ENCODE measurements at places on chromosomes 16 and 17.

DNA sequence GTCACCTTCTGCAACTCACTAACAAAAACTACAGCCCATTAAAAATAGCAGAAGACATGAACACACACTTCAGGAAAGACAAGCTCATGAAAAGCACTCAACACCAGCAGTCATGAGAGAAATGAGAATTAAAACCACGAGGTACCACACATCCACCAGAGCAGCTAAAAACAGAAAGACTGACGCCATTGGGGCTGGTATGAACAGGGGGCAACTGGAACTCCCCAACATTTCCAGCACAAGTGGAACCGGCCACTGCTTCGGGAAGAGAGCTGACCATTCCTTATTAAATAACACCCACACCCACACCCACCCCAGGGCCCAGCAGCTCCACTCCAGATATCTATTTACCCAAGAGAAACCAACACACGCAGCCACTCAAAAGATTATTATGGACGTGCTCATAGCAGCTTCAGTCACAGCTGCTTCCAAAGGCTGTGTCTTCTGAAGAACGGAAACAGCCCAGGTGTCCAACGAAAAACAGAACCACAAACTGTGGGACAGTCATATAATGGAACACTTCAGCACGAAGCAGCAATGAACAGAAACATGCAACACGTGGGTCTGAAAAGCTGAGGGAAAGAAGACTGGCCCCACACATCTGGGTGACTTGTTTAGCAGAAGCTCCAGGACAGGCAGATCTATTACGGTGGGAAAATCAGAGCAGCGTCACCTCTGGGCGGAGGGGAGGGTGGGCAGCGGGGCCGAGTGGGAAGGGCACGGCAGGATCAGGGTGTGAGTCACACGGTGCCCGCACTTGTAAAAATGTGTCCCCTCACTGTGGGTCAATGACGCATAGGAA, 41.1 kb downstream of the KLHDC4 start:
- DNase-seq: no peak

GRCh38 chr17:81444610-81445339, 49.5 kb downstream of the BAHCC1 start:
- no peak for DNase-seq

- DNase-seq: no peak
These were observed 22.1 kb upstream of the PHF12 start for GRCh38 chr17:28973425-28973824.

DNA sequence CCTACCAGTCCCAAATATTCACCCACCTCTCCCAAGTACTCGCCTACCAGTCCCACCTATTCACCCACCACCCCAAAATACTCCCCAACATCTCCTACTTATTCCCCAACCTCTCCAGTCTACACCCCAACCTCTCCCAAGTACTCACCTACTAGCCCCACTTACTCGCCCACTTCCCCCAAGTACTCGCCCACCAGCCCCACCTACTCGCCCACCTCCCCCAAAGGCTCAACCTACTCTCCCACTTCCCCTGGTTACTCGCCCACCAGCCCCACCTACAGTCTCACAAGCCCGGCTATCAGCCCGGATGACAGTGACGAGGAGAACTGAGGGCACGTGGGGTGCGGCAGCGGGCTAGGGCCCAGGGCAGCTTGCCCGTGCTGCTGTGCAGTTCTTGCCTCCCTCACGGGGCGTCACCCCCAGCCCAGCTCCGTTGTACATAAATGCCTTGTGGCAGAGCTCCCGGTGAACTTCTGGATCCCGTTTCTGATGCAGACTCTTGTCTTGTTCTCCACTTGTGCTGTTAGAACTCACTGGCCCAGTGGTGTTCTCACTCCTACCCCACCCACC, 29.8 kb downstream of the POLR2A start:
- DNase-seq: no peak

DNA sequence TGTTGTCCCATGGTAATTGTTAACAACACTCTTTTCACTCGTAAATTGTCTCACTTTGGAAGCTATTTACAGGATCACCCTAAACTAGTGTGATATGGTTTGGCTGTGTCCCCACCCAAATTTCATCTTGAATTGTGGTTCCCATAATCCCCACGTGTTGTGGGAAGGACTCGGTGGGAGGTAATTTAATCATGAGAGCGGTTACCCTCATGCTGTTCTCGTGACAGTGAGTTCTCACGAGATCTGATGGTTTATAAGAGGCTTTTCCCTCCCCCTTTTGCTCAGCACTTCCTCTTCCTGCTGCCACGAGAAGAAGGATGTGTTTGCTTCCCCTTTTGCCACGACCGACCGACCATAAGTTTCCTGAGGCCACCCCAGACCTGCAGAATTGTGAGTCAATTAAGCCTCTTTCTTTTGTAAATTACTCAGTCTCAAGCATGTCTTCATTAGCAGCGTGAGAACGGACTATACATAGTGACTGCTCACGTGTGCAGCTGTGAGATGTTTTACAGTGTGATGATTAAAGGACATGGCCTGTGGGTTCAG, 34.4 kb downstream of the DNAH3 start:
- no peak for DNase-seq

GRCh38 chr17:28252436-28252835, 66.6 kb upstream of the TMEM97 start:
- DNase-seq: no peak
